ENCODE measurements at places on chromosomes 1 and 21.

GRCh38 chr21:43916076-43916475, 51.1 kb downstream of the AGPAT3 start:
- no peak for DNase-seq

GRCh38 chr1:66648901-66649595, 103.2 kb upstream of the DYNLT5 start:
- no peak for DNase-seq

DNA sequence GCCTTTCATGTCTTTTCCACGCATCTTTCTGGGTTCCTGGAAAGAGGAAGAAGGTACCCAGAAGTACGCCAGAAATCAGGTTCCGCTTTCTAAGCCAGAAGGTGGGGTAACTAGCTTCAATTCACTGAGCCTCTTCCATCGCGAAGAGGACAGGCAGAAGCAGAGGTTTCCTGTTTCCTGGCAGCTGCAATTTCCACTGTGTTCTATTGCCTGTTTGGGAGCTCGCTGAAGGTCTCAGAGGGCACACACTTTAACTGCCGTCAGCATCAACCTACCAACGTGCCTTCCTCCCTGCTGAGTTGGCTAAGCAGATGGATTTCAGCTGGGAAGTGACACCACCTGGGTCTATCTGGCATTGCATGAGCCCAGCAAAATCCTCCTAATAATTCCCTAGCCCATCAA, 10.0 kb downstream of the NCF2 start:
- DNase-seq: peak; percentile 25

DNA sequence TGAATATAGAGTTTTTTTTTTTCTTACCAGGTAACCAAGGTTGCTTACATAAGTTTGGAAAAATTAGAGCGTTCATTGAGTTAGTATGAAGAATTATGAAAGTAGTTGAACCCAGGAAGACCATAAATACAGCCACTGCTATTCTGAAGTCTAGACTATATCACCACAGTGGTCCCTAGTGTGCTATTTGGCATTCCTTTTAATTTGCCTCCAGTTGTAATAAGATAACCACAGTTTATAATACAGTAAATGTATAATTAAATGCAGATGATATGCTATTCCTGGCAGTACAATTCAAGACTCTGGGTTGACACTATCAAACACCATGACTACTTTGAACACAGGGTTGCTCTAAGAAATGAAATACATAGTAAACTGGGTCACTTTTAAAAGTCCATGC, 270.5 kb downstream of the BRINP2 start:
- no peak for DNase-seq

DNA sequence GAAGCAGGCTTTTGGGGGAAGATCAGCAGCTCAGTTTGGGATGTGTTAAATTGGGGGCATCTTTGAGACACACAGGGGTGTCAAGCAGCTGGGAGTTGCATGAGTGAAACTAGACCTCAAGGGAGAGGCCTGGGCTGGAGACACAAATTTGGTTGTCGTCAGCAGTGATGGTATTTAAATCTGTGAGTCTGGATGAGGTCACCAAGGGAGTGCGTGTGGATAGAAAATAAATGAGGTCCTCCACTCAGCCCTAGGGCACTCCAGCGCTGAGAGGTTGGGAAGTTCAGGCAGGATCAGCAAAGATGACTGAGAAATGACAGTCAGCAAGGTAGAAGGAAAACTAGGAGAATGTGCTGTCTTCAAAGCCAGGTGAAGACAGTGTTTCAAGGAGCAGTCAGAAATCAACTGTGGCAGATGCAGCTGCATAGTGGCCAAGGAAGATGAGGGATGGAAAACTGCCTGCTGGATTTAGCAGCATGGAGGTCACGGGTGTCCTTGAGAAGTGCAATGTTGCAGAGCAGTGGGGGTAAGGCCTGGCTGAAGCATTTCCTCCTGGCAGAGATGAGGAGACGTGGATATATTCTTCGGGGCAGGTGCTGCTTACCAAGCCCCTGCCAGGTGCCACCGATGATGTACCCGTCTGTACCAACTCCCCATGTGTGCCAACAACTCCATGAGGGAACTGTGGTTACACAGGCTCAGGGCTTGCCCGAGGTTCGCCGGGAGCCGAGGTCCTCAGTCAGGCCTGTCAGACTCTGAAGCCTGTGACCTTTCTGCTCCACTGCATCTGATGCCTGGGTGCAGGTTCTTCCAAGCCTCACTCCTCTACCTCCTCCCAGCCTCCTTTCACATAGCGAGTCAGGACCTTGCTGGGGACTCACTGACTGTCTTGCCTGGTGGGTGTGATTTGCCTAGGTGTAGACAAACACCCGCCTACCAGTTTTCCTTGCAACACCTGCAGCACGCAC, 11.3 kb downstream of the MAP7D1 start:
- no peak for DNase-seq

DNA sequence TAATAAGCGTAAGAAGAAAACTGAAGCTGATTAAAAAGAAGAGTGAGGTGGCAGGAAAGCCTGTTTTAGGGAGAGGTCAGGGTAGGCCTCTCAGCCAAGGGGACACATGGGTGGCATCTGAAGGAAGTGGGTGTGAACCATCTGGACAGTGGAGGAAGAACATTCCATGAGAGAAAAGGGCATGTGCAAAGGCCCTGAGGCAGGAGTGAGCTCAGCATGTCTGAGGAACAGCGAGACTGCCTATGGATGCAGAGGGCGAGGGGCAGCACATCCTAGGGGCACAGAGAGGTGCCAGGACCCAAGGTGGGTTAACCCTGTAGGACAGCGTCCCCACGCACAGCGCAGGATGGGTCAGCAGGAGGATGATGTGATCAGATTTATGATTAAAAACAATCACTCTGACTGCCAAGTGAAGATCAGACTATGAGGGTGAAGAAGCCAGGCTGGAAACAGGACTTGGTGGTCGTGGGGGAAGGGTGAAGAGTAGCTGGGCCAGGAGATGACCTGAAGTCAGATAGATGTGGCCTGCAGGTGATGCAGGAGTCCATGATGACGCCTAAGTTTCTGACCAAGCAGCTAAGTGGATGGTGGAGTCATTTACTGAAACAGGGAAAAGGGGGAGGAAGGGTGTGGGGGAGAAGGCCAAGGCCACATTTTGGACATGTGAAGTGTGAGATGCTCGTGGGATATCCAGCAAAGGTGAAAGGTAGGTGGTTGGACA, 37.9 kb downstream of the PABPC4 start:
- DNase-seq: no peak

- DNase-seq: no peak
These were observed 151.7 kb upstream of the HMGB4 start for GRCh38 chr1:33712186-33712585.

GRCh38 chr1:56967900-56968832, 2.4 kb upstream of the C8B start:
- no peak for DNase-seq

DNA sequence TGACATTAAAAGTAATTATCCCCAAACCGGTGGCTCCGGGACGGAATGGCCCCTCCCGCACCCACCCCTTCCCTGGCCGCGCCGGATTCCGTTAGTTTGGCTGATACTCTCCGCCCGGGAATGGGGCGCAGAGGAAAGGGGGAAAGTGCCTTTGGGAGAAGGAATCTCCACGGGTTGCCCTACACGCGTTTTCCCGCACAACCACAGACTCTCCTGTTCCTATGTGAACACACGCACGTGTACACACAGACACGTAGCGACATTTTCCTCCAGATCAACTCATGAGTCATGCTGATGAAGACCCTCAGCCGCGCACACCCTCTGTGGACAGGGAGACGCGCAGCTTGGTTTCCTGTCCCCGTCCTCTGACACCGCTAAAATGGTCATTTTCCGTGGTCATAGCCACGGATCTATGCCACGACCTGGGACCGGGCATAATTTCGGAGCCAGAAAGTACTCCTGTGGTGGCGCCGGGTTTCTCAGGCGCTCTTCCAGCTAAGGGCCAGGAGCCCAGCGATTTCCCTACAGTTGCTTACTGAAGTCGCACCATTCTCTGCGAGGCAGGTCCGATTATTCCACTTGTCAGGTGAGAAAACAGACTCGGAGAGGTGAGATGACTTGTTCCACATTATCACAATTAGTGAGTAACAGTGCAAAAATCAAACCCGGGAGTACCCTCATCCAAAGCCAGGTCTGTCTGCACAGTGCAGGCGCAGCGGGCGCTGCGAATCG, 4.0 kb upstream of the DMRTA2 start:
- no peak for DNase-seq

- DNase-seq: no peak
These were observed 263.6 kb upstream of the TMEM51 start for GRCh38 chr1:14889825-14890440.

DNA sequence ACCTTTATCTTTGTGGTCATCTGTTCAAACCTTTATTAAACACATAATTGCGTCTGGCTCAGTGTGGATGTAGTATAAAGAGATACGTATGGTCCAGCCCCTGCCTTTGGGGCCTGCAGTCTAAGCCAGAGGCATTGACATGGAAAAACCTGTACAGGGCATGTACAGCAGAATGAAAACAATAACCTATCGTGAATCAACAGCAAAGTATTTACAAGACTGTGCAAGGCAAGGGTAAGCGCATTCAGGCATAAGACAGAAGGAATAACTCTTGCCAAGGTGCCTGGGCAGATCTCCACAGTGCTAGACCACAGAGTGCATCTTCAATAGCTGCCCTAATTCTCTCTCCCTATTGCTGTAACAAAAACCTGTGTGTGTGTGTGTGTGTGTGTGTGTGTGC, 35.5 kb downstream of the KIRREL1 start:
- no peak for DNase-seq

GRCh38 chr1:45470306-45470798, 20.6 kb downstream of the TESK2 start:
- no peak for DNase-seq
